ENCODE measurements at places on chromosomes 12 and 14.

GRCh38 chr12:64404470-64405256 is 471 bp downstream of the XPOT start:
- peak; percentile 89 for DNase-seq

DNA sequence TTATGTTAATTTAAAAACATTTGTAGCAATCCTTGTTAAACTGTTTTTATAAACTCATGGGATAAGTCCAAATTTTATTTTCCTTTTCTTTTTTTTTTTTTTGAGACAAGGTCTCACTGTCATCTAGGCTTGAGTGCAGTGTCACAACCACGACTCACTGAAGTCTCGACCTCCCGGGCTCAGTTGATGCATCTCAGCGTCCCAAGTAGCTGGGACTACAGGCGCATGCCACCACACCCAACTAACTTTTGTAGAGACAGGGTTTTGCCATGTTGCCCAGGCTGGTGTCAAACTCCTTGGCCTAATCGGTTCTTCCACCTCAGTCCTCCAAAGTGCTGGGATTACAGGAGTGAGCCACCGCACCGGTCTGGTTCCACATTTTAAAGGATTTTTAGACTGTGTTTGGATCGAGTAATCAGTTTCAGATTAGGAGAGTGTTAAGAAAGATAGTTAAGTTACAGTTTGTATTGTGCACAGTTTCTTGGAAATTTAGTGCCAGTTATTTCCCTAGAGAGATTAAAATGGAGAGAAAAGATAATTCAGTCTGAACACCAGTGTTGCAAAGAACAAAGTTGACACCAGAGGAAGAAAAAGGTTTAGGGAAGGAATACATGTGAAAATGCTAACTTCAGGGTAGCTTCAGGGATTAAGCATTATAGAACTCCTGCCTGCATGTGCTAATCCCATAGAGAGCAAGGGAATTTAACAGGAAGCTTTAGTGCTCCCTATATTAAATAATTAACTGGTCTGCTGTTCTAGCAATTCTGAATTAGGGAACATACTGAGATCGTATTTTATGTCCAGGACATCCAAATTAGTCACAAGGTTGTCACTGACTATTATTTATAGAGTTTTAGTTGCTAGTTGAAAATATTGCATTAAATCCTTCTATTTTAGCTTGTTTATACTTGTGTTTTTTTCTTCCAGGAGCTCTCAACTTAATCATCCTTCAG is 10.1 kb downstream of the RAP1B start:
- no peak for DNase-seq

DNA sequence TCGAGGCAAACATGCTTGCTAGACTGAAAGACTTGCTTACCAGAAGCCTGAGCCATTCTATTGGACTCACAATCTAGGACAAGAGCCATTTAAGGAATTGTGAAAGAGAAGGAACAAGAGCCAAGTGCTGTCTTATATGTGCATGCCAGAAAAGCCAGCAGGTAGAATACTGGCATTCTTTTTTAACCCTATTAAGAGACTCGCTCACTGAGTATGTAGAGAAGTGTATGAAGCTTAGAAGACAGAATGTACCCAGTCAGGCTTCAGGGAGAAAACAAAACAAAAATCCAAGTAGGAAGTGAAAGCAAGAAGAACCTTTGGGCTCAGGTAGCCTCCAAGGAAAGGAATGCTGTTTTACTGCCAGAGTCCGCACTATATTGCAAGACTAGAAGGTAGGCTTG is 65.9 kb downstream of the DCAF5 start:
- DNase-seq, result no peak

DNA sequence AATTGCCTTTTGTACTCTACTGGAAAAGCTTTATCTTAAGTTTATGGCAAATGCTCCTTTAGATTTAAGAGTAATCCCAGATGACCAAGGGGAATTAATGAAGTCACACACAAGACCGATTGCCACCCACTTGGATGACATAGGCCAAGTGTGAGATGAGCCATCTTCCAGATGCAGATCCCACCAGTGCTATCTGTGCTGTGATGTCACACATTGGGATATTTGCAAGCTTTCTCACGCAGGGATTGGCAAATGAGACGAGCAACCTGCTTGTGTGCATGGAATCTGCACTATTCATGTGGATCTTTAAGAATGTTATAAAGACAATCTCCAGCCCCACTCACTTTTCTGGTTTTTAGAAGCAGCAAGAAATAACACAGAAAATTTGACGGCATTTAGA is 602.1 kb upstream of the TMEM132C start:
- DNase-seq, result peak; percentile 17

- DNase-seq, result no peak
These were observed 6.6 kb downstream of the LRRC9 start for GRCh38 chr14:59926534-59926933.

GRCh38 chr14:102415671-102416070 is 52.9 kb downstream of the TECPR2 start:
- no peak for DNase-seq

DNA sequence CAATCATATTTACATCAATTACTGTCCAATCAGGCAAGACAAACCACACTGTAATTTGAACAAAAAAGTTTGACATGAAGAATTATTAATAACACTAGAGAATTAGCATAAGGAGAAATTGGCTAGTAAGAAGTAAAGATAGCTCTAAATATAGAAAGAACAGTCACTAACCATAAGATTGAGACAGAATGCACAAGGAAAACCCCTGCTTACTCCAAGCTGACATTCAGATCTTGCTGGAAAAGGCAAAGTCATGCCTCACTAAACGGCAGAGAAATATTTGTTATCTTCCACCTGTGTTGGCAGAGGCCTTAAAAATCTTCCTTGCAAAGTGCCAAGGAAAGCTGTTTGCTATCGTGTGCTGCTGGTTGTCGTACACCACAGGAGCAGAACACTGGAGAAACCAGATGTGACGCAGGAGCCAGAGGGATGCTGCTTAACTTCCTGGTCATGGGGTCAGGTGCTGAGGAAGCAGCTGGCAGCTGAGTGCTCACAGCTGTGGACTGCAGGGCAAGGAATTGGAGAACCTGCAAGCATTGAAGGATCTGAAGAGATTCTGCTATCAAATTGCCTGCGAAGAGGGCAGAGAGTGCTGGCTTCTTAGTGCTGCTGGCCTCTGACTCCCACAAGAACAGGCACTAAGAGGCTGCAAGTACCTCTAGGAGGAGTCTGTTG is 1323.3 kb downstream of the LRFN5 start:
- no peak for DNase-seq

- no peak for DNase-seq
These were observed 13.3 kb upstream of the LRRC10 start for GRCh38 chr12:69623970-69624369.

DNA sequence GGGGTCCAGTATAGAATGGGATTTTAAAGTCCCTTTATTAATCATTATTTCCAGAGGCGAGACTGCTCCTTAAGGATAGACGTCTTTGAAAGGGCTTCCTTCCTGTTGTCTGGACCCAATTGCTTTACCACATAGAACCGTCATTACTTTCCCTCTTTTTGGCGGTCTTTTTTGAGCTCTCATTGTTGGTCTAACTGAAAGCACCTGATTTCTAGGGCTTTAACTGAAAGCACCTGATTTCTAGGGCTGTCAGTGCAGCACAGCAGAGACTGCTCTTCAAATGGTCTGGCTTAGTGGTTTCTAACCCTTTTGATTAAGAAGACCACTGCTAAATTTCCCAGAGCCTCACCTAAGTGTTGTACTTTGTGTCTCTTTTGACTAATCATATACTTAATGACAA is 95.8 kb downstream of the PRKCH start:
- no peak for DNase-seq

- no peak for DNase-seq
These were observed 60.7 kb downstream of the ZFC3H1 start for GRCh38 chr12:71602761-71603577.

GRCh38 chr12:109192358-109192757 is 76.0 kb downstream of the ACACB start:
- peak; percentile 74 for DNase-seq

- DNase-seq, result no peak
These were observed 220.3 kb upstream of the RTL1 start for GRCh38 chr14:101123618-101124510.

GRCh38 chr12:9124383-9125031 is 8.8 kb upstream of the A2M start:
- DNase-seq, result no peak

- DNase-seq, result no peak
These were observed 153.0 kb downstream of the NOVA1 start for GRCh38 chr14:26444822-26445221.

DNA sequence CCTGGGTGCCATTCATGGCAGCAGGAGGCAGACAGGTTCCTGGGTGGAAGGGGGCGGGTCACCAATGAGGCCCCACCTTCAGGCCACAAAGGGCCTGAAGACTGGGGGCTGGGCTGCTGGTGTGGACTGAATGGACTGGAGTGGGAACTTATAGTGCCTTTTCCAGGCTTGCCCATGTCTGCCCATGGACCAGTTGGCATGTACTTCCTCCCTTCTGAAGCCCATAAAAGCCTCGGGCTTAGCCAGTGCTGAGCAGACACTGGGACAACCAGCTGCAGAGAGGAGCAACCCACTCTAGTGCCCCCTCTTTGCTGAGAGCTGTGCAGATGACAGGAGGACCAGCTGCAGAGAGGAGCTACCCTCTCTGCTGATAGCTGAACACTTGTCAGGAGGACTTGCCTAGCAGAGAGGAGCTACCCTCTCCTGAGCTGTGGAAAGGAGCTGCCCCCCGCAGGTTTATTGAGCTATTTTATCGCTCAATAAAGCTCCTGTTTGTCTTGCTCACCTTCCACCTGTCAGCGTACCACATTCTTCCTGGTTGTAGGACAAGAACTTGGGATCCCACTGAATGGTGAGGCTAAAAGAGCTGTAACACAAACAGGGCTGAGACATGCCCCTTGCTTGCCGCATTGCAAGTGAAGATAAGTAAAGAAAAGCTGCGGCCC is 34.0 kb downstream of the APAF1 start:
- DNase-seq, result no peak

- DNase-seq, result no peak
These were observed 2.1 kb upstream of the ATXN7L3B start for GRCh38 chr12:74535536-74535935.

GRCh38 chr12:87847147-87847546 is 182.1 kb downstream of the C12orf50 start:
- no peak for DNase-seq

- DNase-seq, result no peak
These were observed 94.1 kb downstream of the DUSP16 start for GRCh38 chr12:12468575-12468974.

DNA sequence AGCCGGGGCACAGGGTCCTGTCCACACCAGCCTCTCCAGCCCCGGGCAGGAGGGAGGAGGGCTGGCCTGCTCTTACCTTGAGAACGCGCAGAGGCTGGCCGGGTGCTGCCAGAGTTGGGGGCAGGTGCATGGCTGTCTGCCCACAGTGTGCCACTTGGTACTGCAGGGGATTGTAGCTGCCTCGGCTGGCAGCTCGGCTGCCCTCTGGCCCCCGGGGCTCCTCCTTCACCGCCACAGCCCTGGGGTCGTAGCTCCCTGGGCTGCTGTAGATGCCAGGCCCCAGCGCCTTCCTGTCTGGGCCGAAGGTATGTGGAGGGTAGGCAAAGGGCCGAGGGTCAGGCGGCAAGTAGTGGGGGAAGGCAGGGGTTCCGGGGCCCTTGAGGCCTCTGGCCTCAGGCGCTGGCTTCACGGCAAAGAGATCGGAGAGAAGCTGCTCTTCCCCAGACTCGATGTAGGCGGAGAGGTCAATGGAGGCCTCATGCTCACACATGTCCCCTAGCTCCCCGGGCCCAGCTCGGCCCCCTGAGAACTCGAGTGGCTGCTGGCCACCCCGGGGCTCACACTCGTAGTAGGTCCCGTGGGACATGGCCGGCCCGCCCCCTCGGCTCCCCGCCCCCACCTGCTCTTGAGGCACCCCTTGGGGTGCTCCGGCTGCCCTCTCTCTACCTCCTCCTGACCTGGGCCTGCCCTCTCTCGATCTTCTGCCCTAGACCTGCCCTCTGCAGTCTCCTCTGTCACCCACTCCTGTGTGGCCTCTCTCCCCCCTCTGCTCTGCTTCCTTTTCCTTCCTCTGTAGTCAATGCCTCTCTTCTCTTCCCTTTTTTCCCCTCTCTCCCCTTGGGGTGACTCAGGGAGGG is at the start of gene CEBPE:
TSS of gene CEBPE (minus strand) at position 750 of the 857 bp plus-strand sequence. CDS start at position 586, 164 bp downstream.
- DNase-seq, result no peak

DNA sequence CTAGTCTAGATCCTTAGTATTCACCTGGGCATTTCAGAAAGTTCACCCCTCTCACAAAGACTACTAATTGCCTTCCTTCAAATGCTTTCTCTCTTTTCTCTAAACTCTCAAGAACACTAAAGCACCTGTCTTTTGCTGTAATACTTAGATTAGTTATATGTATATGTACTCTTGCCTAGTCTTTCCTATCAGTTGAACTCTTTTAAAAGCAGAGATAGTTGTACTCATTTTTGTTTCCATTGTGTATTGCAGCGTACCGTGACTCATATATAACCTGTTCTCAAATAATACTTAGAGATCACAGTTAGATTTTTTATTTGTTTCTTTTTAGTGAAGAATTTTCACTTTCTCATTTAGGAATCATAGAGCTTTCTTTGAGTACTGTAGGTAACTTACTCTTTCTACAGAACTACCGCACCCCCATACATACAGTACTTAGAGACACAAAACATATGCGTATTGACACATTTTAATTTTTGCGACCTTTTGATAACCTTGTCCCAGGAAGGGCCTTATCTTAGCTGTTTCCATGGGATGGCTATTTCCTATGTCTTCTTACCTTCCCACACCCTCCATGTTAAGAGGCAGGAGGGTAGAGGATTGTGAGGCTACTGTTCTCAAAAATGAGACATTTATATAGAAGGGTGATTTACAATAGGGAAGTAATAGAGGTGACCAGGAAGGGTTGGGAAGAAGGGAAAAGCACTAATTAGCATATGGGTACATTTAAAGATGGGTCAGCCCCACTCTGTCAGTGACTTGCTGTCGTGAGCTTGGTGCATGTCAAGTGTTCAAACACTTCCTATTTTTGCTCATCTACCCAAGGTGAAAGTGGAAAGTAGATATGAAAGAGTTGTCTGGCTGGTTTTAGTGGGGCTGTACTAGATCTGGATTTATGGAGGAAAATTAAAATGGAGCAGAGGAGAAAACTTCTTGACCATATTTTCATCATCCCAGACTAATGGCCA is 74.3 kb downstream of the PLEKHA5 start:
- DNase-seq, result no peak

DNA sequence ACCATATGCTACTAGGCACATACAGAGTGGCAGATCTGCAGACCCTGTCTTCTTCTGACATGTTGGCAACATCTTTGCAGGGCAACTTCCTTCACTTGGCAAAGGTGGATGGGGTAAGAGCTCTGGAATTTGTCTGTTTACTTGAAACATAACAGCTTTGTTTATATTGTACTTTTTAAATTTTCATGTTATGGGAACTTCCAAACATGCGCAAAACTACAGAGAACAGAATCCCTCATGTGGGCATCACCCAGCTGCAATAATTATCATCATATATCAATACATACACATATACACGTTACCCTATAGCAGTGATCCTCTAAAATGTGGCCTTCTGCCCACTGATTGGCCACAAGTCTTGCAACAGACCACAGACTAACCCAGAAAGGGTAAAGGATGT is 103.4 kb downstream of the STAB2 start:
- no peak for DNase-seq

DNA sequence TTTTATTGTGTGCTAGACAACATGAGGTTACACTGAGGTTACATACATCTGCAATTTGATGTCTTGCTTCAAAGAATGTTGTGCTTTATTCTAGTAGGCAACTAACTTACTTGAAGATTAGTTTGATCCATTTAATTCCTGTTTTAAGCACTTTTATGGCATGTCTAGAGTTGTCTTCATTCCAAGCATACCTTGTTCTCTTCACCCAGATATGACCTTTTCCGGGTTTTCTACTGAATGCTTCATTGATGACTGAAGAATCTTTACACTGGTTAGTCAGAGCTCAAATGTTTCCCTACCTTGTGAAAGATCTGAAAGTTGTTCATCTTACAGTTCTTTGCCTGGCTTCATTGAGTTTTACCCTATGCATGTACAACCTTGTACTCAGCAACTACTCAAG is 274.0 kb upstream of the KITLG start:
- DNase-seq, result peak; percentile 89
